ENCODE measurements at places on chromosomes 16 and 17.
A peak's percentile ranks its signal among the peaks of the same experiment; 100 is the strongest.

DNA sequence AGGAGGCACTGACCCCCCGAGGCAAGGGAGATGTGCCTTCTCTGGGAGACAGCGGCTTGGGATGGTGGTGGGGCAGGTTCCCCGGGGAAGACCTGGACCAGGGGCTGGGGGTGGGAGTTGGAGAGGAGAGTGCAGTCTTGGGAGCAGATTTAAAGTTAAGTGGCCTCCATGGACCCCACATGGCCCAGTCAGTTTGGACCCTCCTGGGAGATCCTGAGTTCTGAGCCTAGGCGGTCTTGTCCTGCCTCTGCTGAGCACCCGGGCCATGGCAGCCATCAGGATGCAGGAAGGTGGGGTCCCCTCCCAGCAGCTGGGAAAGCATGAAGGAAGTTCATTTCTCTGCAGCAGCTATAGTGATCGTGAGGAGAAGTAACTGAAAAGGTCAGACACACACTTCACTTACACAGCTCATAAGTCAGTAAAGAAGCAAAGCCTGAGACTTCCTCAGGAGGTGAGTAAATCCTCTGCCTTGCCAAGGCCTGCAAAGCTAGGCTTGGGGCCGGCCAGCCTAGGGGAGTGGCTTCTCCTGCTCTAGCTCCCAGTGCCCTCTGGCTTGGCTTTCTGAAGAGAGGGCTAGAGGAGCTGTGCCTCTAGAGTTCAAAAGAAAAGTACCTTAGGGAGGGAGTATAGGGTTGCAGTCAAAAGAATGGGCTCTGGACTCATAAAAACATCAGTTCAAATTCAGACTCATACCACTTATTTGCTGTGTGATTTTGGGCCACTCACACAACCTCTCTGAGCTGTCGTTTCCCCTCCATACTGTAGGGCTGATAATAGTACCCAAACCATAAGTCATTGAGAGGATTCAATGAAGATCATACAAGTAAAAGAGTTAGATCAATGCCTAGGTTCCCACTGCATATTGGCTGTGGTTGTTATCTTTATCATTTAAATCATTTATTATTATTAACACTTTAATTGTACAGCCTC lies 31.0 kb upstream of the C16orf78 start:
- no peak for DNase-seq

- no peak for DNase-seq
Measured at GRCh38 chr17:61444831-61445230, 7.4 kb upstream of the TBX4 start.

GRCh38 chr16:81238296-81239011 lies at the start of gene BCO1:
TSS of gene BCO1 (plus strand) at chr16:81238689. CDS start at chr16:81238909, 220 bp downstream.
- DNase-seq = peak; percentile 59

GRCh38 chr16:11909653-11910545 lies 5.9 kb downstream of the GSPT1 start:
- peak; percentile 73 for DNase-seq

DNA sequence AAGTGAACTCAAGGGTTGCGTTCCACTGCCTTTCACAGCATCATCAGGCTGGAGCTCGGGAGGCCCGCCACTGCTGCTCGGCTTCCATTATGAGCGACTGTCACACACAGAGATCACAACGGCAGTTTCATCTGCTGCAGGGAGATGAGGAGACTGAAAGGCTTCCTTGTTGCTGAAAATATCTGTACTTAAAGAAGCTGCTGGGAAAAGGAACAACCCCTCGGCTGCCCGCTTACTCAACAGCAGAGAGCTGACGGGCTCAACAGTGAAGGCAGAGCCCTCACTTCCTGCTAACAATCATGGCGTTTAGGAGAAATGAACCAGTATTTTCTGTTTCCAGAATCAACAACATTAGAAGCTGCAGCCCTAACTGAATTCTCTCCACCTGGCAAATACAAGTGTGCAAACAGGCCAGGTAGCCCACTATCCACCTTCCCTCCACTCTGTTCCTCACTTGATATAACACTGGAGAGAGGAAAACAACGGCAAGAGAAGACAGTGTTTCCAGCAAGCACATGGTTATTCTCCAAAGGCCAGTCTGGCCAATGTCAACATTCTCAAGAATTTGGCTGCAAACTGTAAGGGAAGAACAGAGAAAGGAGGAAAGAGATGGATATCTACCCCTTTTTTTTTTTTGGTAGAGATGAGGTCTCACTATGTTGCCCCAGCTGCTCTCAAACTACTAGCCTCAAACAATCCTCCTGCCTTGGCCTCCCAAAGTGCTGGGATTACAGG lies 33.7 kb downstream of the MBTPS1 start:
- no peak for DNase-seq

DNA sequence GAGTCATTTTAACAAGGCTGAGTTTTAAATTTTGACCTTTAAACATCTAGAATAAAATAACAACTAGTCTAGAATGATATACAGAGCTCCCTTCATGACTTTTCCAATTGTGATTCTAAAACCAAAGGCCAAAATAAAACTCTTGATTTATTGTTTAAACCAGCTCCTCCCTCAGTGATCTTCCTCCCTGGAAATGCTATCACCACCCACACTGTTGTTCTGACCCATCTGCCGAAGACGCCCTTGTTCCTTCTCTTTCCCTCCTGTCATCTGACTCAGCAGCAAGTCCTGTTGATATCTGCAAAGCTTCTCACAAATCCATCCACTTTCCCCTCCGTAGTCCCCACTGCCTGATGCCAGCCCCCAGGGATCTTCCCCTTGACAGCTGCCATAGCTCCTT lies 231.6 kb upstream of the DYNLRB2 start:
- no peak for DNase-seq

DNA sequence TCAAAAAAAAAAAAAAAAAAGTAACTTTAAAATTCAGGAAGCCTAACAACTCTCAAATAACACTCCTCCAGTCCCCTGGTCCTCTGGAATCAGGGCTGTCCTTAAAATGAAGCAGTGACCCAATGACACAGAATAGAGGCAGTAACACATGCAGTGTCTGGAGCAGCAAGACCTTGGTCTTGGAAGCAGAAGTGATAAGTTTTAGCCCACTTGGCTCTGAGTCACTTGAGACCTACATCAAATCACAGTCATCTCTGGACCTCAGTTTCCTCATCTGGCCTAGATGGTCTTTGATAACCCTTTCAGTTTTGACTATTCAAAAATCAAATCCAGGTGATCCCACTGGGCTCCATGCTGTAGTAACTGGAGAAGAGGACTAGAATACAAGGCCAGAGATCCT lies 39.0 kb downstream of the LYRM1 start:
- DNase-seq = no peak

DNA sequence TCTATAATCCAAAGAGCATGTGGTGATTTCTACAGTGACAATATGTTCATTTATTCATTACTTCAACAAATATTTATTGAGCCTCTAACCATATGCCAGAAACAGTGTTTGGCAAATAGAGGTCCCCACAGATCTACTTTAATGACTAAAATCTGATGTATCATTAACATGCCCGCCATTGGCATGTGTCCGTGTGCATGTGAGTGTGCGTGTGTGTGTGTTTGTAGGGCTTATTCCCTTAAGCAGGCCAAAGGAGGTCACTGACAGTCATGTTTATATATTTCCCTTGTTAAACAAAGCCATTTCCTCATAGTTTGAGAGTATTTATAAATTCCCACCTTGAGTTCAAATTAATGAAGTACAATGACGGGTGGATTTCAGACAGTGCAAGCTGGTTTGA lies 174.4 kb upstream of the IRX6 start:
- DNase-seq = no peak

- DNase-seq = no peak
Measured at GRCh38 chr17:37706446-37706845, 38.4 kb downstream of the HNF1B start.

DNA sequence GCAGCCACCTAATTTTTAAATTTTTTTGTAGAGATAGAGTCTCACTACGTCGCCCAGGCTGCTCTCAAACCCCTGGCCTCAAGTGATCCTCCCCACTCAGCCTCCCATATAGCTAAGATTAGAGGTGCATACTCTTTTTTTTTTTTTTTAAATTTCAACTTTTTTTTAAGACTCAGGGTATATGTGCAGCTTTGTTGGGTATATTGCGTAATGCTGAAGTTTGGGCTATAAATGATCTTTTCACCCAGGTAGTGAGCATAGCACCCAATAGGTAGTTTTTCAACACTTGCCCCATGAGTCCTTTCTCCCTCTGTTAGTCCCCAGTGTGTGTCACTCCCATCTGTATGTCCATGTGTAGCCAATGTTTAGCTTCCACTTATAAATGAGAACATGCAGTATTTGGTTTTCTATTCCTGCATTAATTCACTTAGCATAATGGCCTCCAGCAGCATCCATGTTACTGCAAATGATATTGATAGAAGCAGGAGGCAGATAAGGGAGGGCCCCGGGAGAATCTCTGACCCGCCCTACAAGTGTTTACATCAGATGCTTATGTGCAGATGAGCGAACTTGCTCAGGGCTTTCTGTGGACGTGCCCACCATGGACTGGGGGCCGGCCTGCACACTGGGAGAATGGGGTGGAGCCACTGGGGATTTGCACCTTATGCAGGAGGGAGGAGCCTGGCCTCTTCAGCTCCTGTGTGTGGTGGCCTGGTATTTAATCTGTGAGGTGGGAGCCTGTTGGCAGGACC lies 110.3 kb upstream of the ZKSCAN2 start:
- DNase-seq = no peak

- no peak for DNase-seq
Measured at GRCh38 chr17:10623737-10624338, 33.3 kb downstream of the MYH3 start.

DNA sequence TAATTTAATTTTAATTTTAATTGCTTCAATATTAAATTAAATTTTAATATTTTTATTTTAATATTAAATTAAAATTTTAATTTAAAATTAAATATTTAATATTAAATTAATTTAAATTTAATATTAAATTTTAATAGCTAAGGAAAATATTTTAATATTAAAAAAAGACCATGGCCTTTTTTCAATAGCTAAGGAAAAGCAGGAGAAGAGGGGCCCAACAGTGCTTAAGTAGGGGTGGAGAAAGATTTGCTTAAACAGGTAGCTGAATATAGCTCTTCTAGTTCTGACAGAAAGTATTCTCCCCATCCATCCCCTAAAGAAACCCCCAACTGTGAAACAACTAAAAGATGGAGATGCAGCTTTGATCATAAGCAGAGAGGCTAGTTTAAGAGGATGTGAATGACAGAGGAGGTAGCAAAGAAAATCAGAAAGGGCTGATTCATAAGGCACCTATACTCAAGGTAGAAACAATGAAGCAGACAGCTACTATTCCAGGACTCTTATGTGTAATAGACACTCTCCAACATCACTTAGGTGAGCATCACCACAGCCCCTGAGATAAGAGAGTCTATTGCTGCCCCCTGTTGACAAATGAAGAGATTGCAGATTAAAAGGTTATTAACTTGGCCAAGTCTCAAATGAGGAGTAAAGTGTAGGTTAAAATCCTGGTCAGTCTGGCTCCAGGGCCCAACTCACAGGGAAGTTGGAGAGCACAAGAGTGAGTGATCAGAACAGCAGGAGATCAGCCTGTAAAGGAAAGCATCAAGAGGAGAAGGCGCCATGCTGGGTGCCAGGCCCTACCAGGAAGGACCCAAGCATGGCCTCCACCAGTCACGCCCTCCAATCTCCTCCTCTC lies 7.8 kb upstream of the RNASEK start:
- DNase-seq = peak; percentile 66

- DNase-seq = no peak
Measured at GRCh38 chr17:53844491-53845107, 21.9 kb downstream of the KIF2B start.

DNA sequence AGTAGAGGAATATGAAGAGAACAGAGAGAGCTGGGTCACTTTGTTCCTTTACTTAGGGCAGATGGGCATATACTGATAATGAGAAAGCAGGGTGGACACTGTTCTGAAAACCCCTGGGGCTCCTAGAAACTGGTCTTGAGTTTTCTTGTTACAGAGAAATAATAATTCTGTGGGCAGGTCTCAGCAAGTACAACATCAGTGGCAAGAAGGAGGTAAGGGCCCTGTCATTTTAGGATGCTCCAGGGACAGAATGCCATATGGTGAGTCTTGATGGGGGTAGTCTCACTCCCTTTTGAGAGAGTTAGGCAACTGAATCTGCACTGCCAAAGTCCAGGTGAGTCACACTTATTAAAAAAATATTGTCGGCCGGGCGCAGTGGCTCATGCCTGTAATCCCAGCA lies 102.3 kb downstream of the KCNJ2 start:
- DNase-seq = no peak

DNA sequence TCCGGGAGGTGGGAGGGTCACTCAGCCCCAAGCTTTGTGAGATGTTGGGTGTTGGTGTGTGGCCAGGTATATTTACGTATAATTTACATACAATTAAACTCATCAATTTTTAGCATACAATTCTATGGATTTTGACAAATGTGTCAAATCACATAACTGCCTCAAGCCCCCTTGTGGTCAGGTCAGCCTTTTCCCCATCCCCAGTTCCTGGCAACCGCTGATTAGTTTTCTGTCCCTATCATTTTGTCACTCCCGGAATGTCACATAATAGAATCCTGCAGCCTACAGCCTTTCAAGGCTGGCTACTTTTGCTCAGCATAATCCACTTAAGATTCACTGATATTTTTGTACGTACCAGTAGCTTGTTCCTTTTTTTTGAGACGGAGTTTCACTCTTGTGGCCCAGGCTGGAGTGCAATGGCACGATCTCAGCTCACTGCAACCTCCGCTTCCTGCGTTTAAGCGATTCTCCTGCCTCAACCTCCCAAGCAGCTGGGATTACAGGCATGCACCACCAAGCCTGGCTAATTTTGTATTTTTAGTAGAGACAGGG lies 19.3 kb upstream of the RAI1 start:
- DNase-seq = no peak

GRCh38 chr17:18224053-18224386 lies 1.4 kb upstream of the LLGL1 start:
- no peak for DNase-seq

GRCh38 chr16:55021595-55022475 lies 91.2 kb downstream of the IRX5 start:
- DNase-seq = peak; percentile 59

DNA sequence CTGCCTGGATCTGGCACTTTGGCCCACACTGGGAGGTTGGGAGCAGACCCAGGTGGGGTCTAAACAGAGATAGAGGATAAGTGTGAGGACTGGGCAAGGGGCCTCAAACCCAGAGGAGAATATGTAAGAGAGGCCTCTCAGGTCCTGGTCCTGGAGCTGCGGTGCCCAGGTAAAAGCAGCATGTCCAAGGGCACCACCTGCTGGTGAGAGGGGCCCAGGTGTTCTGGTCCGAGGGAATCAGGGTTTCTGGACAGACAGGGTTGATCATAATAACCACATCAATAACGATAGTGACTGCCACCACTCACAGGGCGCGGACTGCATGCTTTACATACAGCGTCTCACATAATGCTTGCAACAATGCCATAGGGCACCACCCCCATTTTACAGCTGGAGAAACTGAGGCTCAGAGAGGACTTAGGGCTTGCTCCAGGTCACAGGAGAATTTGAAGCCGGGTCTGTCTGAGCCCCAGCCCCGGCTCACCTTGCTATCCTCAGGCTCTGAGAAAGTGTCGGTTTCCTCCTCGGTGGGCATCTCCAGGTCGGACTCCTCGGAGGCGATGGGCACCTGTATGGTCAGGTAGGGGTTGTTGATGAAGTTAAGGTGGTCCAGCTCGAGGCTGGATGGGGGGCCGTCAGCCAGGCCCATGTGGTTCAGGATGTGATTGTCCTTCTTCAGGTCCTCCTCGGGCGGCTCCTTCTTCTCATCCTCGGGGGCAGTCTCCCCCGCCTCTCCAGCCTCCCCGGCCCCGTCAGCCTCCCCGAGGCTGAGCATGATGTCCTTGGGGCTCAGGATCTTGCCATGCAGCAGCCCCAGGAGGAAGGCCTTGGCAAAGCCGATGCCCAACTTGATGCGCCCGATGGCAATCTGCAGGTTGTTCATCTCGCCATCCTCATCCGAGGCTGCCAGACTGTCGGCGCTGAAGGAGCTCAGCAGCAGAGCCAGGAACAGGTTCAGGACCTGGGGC lies 19.1 kb upstream of the CD79B start:
- no peak for DNase-seq
